H7 (cell line): ENCODE measurements at places on chromosomes 1 and 21. TPM values are rescaled to one million over a fixed set of nuclear protein-coding genes. Genes with fewer than 3 reads are reported as not detected.

DNA sequence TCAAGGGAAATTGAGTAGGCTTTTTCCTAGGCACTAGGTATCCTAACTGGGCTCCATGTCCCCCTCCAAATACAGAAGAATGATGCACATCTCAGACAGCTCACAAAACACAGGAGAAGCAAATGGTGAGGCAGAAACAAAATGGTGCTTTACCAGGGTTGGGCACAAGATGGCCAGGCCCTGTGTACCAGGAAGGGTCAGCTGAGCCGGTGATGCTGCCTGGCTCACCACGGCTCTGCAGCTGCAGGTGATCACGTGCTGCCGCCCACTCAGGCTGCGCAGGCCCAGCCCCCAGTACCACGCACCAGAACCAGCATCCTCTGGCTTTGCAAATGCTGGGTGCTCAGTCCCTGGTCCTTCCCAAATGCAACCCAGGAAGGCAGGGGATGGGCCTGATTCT, 993 bp upstream of the DSCAM start:
- peak; percentile 55 for DNase-seq

DNA sequence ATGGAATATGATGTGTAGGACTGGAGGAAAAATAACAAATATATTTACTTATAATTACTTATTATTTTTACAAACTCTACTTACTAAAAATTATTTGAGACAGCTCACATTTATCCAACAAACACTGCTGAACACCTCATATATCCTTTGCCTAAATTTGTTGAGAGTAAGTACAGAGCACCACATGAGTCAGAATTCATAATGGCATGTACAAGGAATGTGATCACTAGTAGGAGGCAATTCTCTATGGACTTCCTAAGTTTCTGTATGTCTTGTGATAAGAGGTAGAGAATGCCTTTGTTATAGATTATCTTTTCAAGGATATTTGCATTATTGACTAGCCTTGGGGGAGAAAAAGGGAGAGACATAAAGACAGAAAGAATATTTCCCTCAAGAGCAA, 8.2 kb upstream of the ST6GALNAC3 start:
- DNase-seq, result no peak

DNA sequence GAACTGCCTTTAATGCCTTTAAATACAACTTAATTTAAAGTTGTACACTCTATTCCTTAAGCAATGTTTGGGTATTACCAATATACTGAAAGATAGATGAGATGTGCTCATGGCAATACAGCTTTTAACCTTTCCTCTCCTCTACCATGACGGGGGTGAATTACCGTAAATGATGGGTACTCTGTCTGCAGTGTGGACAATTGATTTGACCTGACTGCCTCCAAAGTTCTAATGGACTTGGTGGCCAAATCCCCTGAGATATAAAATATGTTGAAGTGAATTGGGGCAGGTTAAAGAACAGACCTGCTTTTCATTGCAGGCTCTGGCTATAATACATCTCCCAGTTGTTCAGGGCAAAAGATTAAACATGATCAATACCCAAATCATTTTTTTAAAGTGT, 367.4 kb upstream of the NR5A2 start:
- DNase-seq, result no peak

DNA sequence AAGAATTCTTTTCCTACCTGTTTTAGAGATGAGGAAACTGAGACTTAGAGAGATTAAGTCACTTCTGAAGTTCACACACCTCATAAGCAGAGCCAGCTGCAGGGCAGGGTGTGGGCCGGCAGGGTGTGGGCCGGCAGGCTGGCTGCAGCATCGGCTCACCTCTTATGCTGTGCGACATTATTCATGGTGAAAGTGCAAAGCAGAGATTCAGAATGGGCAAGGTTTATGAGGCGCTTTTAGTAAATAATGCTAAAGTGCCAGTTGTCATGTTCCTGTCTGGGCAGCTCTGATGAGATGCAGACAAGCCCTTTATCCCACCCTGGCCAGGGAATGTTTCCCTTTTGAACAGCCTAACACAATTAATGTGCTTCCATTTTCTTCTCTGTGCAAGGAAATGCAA, 14.6 kb downstream of the MAB21L3 start:
- DNase-seq, result no peak

DNA sequence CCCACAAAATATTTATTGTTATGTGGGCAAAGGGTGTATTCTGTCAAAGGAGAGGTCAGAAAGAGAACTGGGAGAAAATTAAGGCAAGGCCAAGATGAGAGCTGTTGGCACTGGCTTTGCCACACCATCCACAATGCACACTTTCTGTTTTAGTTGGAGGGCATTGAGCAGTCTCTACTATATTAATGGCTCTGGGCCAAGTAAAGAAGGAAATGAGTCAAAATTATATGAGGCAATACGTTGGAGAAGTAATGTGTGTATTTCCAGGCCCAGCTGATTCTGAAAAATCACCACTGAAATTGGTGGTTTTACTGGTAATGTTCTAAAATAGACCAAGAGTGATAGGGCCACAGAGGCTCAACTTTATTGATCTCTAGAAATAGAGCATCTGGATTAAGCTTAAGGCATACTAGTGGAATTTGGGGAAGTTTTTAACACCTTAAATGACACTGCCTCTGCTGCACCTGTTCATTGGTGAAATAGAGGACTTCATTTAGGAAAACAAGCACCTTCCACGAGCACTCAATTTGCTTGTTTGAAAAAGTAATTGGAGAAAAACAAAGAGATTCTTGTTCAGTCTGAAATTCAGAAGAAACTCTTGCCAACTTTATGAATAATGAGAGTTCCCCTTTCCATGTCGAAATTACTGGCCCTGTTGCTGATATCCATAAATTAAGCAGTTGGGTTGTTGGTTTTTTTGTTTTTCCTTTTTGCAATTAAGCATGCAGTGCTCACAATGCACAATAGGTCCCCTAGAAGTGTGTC, 424.9 kb downstream of the ADGRL2 start:
- DNase-seq, result no peak

GRCh38 chr1:110007046-110007830, 22.7 kb downstream of the AHCYL1 start:
- DNase-seq, result no peak

GRCh38 chr1:187226396-187226795, 397.6 kb downstream of the PLA2G4A start:
- no peak for DNase-seq

Gene GSTM4
- total RNA-seq, result 31.2 and 43.2 TPM in 2 replicates

Gene LDLRAD1
- total RNA-seq, result not detected in 2 replicates

Gene BSND
- total RNA-seq, result 0.30 and 0.62 TPM in 2 replicates

Gene GABPB2
- 4.0 and 5.8 TPM in 2 replicates for total RNA-seq
